ENCODE measurements at places on chromosomes 1 and 21.

DNA sequence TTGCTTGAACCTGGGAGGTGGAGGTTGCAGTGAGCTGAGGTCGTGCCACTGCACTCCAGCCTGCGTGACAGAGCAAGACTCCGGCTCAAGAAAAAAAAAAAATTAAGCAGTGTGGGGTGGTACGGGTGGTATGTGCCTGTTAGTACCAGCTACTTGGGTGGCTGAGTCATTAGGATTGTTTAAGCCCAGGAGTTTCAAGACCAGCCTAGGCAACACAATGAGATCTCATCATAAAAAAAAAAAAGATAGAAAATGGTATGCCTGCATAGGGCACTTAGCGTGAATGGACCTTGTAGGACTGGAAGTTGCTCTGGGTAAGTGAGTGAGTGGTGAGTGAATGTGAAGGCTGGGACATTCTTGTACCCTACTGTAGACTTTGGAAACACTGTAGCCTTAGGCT lies 37.0 kb downstream of the TBCE start:
- no peaks in the 10 kb centered on the region for H3K36me3 ChIP-seq
- peaks cover 6% of the 10 kb centered on the region for H3K4me1 ChIP-seq
- peak overlapping the region; percentile 53 for H3K27ac ChIP-seq
- no peak for DNase-seq
- H3K4me3 ChIP-seq = no peak overlapping the region
- H3K27me3 ChIP-seq = no peaks in the 10 kb centered on the region

- H3K4me1 ChIP-seq = peaks cover 3% of the 10 kb centered on the region
- no peaks in the 10 kb centered on the region for H3K36me3 ChIP-seq
- H3K27me3 ChIP-seq = no peaks in the 10 kb centered on the region
- no peak overlapping the region for H3K4me3 ChIP-seq
- no peak for DNase-seq
- no peak overlapping the region for H3K27ac ChIP-seq
Observed at GRCh38 chr1:116767782-116768382, 13.7 kb downstream of the CD2 start.

GRCh38 chr1:181911715-181912114 lies 149.8 kb downstream of the ZNF648 start:
- no peaks in the 10 kb centered on the region for H3K4me1 ChIP-seq
- no peak overlapping the region for H3K4me3 ChIP-seq
- H3K27me3 ChIP-seq = peaks cover 2% of the 10 kb centered on the region
- no peak for DNase-seq
- no peaks in the 10 kb centered on the region for H3K36me3 ChIP-seq
- H3K27ac ChIP-seq = no peak overlapping the region

DNA sequence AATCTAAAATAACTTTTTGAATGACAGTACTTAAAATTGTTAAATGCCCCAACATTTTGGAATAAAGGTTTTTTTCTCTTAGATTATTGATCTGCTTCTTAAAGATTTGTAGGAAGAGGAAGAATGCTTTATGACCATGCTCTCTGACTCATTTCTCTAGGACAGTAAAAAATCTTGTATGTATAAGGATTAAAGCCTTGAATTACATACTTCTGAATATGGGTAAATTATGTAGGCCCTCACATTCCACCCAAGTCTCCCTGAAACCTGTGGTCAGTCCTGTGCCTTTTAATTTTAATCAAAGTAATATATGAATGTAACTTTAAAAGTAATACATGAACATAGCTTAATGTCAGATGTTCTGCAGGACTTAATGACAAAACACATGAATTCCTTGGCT lies 50.5 kb downstream of the ABCD3 start:
- H3K36me3 ChIP-seq = peaks cover 33% of the 10 kb centered on the region
- H3K27me3 ChIP-seq = no peaks in the 10 kb centered on the region
- no peak overlapping the region for H3K27ac ChIP-seq
- no peaks in the 10 kb centered on the region for H3K4me1 ChIP-seq
- DNase-seq = no peak

- H3K4me1 ChIP-seq = peaks cover 28% of the 10 kb centered on the region
- peak overlapping the region; percentile 95 for H3K27ac ChIP-seq
- H3K36me3 ChIP-seq = peaks cover 61% of the 10 kb centered on the region
- DNase-seq = no peak
- H3K4me3 ChIP-seq = no peak overlapping the region
Observed at GRCh38 chr1:43363283-43363934, 4.4 kb downstream of the ELOVL1 start.

- H3K27ac ChIP-seq = no peak overlapping the region
- no peaks in the 10 kb centered on the region for H3K36me3 ChIP-seq
- peaks cover 8% of the 10 kb centered on the region for H3K27me3 ChIP-seq
- no peak for DNase-seq
- no peaks in the 10 kb centered on the region for H3K4me1 ChIP-seq
- H3K4me3 ChIP-seq = no peak overlapping the region
Observed at GRCh38 chr1:38489844-38490270, 369.7 kb downstream of the RRAGC start.

- H3K4me1 ChIP-seq = peaks cover 4% of the 10 kb centered on the region
- no peaks in the 10 kb centered on the region for H3K27me3 ChIP-seq
- no peak overlapping the region for H3K27ac ChIP-seq
- H3K4me3 ChIP-seq = no peak overlapping the region
Observed at GRCh38 chr1:191495040-191495439, 663.2 kb upstream of the RGS18 start.

GRCh38 chr1:159879977-159880376 lies 17.5 kb upstream of the VSIG8 start:
- H3K36me3 ChIP-seq = no peaks in the 10 kb centered on the region
- peaks cover 43% of the 10 kb centered on the region for H3K4me1 ChIP-seq
- no peaks in the 10 kb centered on the region for H3K27me3 ChIP-seq
- peak overlapping the region; percentile 95 for H3K27ac ChIP-seq
- no peak for DNase-seq

GRCh38 chr1:173206816-173207568 lies at the start of gene TNFSF4:
TNFSF4 (minus strand) TSS chr1:173207331; CDS start chr1:173207176, 155 bp downstream.
- H3K36me3 ChIP-seq = no peaks in the 10 kb centered on the region
- no peak within 1 kb of the TSS for H3K4me3 ChIP-seq
- no peak for DNase-seq
- H3K27me3 ChIP-seq = no peaks in the 10 kb centered on the region

- H3K27ac ChIP-seq = peak overlapping the region; percentile 59
- no peaks in the 10 kb centered on the region for H3K36me3 ChIP-seq
- no peak overlapping the region for H3K4me3 ChIP-seq
Observed at GRCh38 chr1:172969611-172970010, 81.1 kb downstream of the TNFSF18 start.

GRCh38 chr1:150808121-150808520 lies at the start of gene CTSK:
CTSK (minus strand) TSS chr1:150808260; CDS start chr1:150806805, 1,455 bp downstream.
- H3K4me1 ChIP-seq = peaks cover 7% of the 10 kb centered on the region
- H3K36me3 ChIP-seq = peaks cover 27% of the 10 kb centered on the region
- no peak within 1 kb of the TSS for H3K4me3 ChIP-seq

GRCh38 chr1:188027613-188028012 lies 1198.9 kb downstream of the PLA2G4A start:
- no peaks in the 10 kb centered on the region for H3K27me3 ChIP-seq
- H3K36me3 ChIP-seq = no peaks in the 10 kb centered on the region
- peak overlapping the region; percentile 47 for H3K27ac ChIP-seq
- no peak overlapping the region for H3K4me3 ChIP-seq

GRCh38 chr1:113868387-113869083 lies 3.0 kb downstream of the PTPN22 start:
- peak overlapping the region; percentile 35 for H3K27ac ChIP-seq
- no peak for DNase-seq
- H3K4me1 ChIP-seq = peaks cover 6% of the 10 kb centered on the region

DNA sequence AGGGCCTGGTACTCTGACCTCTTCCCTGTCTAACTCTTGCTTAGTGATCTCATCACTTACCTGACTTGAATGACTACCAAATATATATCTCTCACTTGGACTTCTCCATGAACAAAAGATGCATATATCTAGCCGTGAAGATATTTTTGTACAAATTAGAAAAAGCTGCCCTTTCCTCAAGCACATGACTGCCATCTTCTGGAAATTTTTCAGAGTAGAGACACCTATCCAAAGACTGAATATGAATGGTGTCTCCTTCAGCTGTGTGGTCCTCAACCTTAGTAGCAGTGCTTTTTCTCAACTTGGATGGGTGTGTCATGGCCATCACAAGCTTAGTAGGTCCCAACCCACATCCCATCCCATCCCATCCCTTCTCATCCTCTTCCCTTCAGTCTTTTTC lies 142.3 kb downstream of the DNM3 start:
- DNase-seq = no peak
- no peak overlapping the region for H3K4me3 ChIP-seq

- no peak overlapping the region for H3K27ac ChIP-seq
- DNase-seq = no peak
- H3K27me3 ChIP-seq = no peaks in the 10 kb centered on the region
- H3K36me3 ChIP-seq = no peaks in the 10 kb centered on the region
- H3K4me3 ChIP-seq = no peak overlapping the region
- no peaks in the 10 kb centered on the region for H3K4me1 ChIP-seq
Observed at GRCh38 chr1:234841281-234841680, 231.3 kb upstream of the IRF2BP2 start.

DNA sequence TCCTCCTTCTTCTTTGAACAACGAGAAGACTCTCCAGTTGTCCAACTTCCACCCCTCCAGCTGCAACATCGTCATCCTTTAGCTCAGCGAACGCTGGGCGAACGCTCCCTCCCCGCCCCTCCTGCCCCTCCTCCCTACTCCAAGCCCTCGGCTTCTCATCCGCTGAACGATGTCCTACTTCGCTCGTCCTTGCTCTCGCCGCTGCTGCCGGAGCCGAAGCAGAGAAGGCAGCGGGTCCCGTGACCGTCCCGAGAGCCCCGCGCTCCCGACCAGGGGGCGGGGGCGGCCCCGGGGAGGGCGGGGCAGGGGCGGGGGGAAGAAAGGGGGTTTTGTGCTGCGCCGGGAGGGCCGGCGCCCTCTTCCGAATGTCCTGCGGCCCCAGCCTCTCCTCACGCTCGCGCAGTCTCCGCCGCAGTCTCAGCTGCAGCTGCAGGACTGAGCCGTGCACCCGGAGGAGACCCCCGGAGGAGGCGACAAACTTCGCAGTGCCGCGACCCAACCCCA lies at the start of gene BCAN:
Gene BCAN, plus strand, starts transcription at position 357 of the 504 bp plus-strand sequence. CDS start 3,938 bp downstream, outside the sequence.
- H3K36me3 ChIP-seq = no peaks in the 10 kb centered on the region
- H3K27ac ChIP-seq = no peak within 1 kb of the TSS
- H3K27me3 ChIP-seq = peaks cover 94% of the 10 kb centered on the region

DNA sequence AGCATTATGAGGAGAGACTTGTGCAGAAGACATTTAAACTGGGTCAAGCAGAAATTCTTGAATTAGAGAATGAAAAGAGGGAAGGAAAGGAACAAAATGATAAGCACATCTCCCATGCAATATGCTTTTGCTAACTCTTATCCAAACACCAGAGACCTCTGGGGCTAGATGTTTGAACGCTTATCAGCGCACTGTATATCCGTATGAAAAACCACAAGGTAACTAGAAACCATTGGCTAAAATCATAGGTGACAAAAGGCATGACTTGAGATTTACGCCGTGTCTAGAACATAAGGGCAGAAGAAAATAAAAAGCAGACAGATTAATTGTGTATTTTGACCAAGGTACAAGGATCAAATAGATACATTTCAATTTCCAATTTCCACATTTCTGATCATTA lies 38.0 kb upstream of the TIAM1 start:
- no peak overlapping the region for H3K27ac ChIP-seq
- no peak for DNase-seq
- H3K4me3 ChIP-seq = no peak overlapping the region
- no peaks in the 10 kb centered on the region for H3K36me3 ChIP-seq
- no peaks in the 10 kb centered on the region for H3K4me1 ChIP-seq

DNA sequence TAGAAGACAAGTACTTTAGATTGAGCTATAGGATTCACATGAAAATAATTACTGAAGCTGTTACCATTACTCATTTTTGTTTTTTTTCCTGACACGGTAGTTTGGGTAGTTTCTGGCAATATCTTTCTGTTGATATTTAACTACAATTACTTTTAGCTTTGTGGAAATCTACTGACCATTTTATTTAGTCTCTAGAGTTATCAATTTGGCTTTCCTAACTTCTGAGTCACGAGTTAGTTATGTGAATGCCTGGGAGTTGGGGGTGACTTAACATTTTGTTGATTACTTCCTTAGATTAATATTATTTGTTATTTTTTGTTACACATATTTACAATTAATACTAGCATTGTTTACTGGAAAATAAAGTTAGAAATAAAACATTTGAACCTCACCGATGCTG lies 160.6 kb downstream of the HMCN1 start:
- H3K4me1 ChIP-seq = no peaks in the 10 kb centered on the region
- no peaks in the 10 kb centered on the region for H3K27me3 ChIP-seq
- DNase-seq = no peak
- no peak overlapping the region for H3K4me3 ChIP-seq

DNA sequence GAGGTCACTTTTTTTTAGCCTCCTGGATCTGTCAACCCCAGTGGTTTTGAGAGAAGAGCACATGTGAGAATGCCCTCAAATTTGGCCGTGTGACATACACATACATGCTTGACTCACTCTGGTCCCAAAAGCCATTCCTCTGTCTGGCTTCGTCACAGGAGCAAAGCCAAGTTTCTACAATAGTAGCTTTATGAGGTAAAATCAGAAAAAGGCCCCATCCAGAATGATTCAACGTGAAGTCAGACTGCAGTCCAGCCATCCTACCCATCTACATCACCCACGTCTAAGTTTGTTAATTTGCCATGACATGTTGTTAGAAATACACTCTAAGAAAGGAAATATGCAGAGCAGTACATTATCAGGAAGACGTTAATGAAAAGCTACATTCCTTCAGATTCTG lies 245.2 kb downstream of the SDCCAG8 start:
- H3K4me3 ChIP-seq = no peak overlapping the region
- no peaks in the 10 kb centered on the region for H3K4me1 ChIP-seq
- peaks cover 14% of the 10 kb centered on the region for H3K36me3 ChIP-seq
- no peak overlapping the region for H3K27ac ChIP-seq

DNA sequence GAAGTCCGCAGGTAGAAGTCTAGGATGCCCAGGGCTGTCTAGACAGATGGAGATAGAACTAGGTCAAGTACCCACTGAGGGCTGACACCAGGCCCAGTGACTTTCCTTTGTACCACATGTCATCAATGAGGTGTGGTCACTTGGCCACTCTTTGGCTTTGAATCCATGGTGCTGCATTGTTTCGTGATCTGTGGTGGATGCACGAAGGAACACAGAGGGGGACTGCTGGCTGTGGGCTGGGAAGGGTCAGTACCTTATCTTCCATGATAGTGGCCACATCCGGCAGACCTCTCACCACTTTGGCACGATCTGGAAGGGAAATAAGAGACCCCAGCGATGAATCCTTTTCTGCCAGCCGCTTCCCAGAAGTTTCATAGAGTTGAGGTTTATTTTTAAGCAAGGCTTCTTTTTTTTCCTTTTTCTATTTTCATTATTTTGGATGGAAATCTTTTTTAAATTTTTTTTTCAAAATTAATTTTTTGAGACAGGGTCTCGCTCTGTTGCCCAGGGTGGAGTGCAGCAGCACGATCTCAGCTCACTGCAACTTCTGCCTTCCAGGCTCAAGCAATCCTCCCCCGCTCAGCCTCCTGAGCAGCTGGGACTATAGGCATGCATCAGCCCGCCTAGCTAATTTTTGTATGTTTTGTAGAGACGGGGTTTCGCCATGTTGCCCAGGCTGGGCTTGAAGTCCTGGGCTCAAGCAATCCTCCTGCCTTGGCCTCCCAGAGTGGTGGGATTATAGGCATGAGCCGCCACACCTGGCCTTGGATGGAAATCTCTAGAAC lies 53.1 kb downstream of the MYOM3 start:
- no peak overlapping the region for H3K4me3 ChIP-seq
- no peaks in the 10 kb centered on the region for H3K36me3 ChIP-seq
